Suprapubic skin (tissue), 4 donors: ENCODE measurements at places on chromosomes 2 and 18. TPM values are rescaled to one million over a fixed set of nuclear protein-coding genes. Genes with fewer than 3 reads are reported as not detected.

The ACTG2 gene
- total RNA-seq = 26.7 TPM

The TNFAIP6 gene
- total RNA-seq = not detected

The GALNT1 gene
- total RNA-seq = 63.3 TPM

The MAB21L4 gene
- total RNA-seq = 69.5 TPM

The GPR45 gene
- not detected for total RNA-seq

The RNF144A gene
- 8.0 TPM for total RNA-seq

DNA sequence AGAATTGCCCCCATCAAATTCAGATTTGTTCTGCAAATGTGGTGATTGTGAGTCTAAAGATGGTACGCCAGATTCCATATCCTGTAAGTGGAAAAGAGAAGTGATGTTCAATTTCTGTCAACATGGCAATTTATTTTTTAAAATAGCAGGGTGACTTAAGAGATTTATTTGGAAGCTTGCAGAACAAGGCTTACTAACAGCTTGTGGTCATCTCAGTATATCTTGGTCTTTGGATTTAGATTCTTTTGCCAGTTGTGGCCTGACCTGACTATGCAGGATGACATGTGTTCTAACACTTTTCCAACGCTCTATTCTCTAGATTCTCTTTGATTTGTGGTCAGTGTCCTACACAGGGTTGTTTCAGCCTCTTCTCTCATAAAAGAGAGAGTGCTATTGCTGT, 74.4 kb downstream of the MAP3K20 start:
- H3K27ac ChIP-seq = no peak overlapping the region
- H3K4me3 ChIP-seq = no peak overlapping the region
- no peaks in the 10 kb centered on the region for H3K27me3 ChIP-seq

- no peaks in the 10 kb centered on the region for H3K27me3 ChIP-seq
- peaks cover 3% of the 10 kb centered on the region for H3K4me1 ChIP-seq
- H3K36me3 ChIP-seq = no peaks in the 10 kb centered on the region
- no peak for DNase-seq
Measured at GRCh38 chr18:11215216-11215615, 65.8 kb upstream of the PIEZO2 start.

GRCh38 chr2:37318401-37318800, 6.2 kb downstream of the PRKD3 start:
- peaks cover 57% of the 10 kb centered on the region for H3K4me1 ChIP-seq
- H3K4me3 ChIP-seq = no peak overlapping the region
- H3K36me3 ChIP-seq = peaks cover 7% of the 10 kb centered on the region
- no peak for DNase-seq
- H3K27me3 ChIP-seq = no peaks in the 10 kb centered on the region
- H3K27ac ChIP-seq = no peak overlapping the region

DNA sequence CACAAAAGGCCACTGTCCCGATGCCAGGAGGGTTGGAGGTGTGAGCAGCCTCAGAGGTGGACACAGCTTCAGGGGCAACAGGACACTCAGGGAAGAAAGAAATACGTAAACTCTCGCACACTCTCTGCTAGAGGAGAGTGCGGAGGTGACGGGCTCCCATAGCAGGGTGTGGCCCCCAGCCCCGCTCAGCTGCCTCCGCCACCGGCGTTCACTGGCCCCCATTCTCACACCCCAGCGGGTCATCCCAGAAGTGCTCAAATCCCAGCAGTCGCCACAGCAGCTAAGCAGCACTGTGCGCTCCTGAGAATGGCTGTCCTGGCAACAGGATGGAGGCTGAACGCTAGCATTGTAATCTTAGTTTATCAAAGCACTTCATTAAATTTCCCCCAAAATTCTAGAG, 315.6 kb upstream of the SALL3 start:
- no peak overlapping the region for H3K27ac ChIP-seq
- no peak overlapping the region for H3K4me3 ChIP-seq
- DNase-seq = no peak
- H3K4me1 ChIP-seq = no peaks in the 10 kb centered on the region
- H3K36me3 ChIP-seq = no peaks in the 10 kb centered on the region

DNA sequence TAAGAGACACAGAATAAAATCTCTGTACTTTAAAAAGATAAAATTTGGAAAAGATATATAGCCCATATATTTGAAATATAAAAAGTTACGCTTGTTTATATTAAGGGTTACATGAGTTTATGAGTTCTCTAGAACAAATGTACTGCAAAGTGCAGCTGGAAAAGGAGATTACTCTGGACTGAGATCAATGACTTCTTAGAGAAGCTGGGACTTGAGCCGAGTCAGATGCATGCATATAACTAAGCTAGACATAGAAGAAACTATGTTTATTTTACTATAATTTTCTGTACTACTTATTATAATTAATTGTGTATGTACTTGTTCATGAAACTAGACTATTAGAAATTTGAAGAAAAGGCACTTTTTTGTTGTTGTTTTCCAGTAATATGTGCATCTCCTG, 170.3 kb upstream of the NXPH2 start:
- H3K27me3 ChIP-seq = no peaks in the 10 kb centered on the region
- no peak overlapping the region for H3K27ac ChIP-seq
- no peaks in the 10 kb centered on the region for H3K4me1 ChIP-seq
- no peak for DNase-seq
- no peaks in the 10 kb centered on the region for H3K36me3 ChIP-seq

- no peaks in the 10 kb centered on the region for H3K4me1 ChIP-seq
- peaks cover 10% of the 10 kb centered on the region for H3K27me3 ChIP-seq
- no peak overlapping the region for H3K27ac ChIP-seq
- H3K36me3 ChIP-seq = no peaks in the 10 kb centered on the region
- no peak for DNase-seq
Measured at GRCh38 chr18:79047556-79048244, 21.5 kb upstream of the ATP9B start.

DNA sequence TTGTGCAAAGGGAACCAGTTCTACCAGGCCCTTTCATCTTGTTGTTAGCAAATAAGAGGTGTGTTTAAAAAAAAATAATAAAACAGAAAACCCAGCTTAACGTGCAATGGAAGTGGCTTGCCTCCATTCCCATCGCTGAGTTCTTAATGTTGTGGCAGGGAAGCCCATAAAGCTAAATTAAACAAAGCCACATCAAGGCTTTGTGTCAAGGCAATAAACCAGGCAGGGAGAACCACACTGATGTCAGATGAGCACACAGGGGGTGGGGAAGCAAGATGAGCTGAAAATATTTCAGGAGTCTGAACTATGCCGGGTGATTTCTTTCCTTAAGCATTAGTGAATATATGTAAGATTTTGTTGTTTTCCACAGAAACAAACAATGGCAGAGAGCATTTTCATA, 73.5 kb downstream of the PHLPP1 start:
- H3K4me3 ChIP-seq = no peak overlapping the region
- no peaks in the 10 kb centered on the region for H3K36me3 ChIP-seq
- H3K27me3 ChIP-seq = no peaks in the 10 kb centered on the region
- peaks cover 46% of the 10 kb centered on the region for H3K4me1 ChIP-seq
- H3K27ac ChIP-seq = no peak overlapping the region

DNA sequence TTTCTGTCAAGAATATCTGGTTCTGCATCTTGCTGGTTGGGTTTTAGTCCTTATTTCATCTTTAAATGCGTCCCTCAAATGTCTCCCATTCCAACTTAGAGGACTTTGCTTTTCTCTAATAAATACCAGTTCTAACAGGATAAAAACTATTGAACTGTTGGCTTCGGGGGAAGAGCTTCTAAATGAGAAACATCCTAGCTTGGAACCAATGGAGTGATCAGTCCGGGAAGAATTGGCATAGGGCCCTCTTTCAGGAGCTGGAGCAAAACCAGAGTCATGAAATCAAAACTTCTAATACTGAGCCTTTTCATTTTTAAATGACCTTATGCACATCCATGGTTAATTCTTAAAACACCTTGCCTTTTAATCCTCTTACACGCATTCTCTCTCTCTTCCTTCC, 401.6 kb upstream of the SMIM21 start:
- no peaks in the 10 kb centered on the region for H3K27me3 ChIP-seq
- H3K4me3 ChIP-seq = no peak overlapping the region
- DNase-seq = no peak
- H3K36me3 ChIP-seq = no peaks in the 10 kb centered on the region
- no peak overlapping the region for H3K27ac ChIP-seq
- H3K4me1 ChIP-seq = no peaks in the 10 kb centered on the region

DNA sequence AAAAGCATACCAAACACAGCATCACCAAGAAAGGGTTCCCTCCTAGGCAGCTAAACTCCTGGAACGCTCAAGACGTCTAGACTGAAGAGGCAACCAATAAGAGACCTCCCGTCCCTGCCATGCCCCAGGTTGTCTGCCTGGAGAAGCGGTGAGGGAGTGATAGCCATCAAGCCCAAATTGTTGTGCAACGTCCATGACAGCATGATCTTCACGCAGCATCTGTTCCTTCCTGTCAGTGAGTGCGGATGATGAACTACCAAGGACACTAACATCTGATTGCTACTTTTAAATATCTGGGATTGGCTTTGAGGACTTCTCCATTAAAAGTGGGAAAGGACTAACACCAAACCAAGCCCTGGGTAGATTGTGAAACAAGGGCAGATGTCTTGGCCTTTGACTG, 149.7 kb downstream of the TXNL1 start:
- DNase-seq = no peak
- no peak overlapping the region for H3K27ac ChIP-seq
- H3K4me3 ChIP-seq = no peak overlapping the region
- H3K4me1 ChIP-seq = no peaks in the 10 kb centered on the region
